Vagina (tissue), 2 donors: ENCODE measurements at places on chromosomes 4 and X.

DNA sequence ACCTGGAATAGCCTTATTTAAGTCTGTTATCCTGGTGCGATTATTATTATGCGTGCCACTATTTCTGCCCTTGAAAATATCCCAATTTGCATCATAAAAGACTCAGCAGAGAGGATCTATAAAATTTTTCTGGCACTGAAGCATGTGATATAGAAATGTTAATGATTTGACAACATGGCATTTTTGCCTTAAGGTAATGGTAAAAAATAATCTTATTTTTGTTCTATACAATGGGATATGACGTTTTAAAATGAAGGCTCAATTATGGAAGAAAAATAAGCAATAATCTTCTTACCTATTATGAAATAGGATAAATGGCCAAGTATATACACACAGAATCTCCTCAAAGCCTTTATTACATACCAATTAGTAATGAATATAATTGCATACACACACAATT is 113.5 kb downstream of the PDGFC start:
- no peak for DNase-seq

DNA sequence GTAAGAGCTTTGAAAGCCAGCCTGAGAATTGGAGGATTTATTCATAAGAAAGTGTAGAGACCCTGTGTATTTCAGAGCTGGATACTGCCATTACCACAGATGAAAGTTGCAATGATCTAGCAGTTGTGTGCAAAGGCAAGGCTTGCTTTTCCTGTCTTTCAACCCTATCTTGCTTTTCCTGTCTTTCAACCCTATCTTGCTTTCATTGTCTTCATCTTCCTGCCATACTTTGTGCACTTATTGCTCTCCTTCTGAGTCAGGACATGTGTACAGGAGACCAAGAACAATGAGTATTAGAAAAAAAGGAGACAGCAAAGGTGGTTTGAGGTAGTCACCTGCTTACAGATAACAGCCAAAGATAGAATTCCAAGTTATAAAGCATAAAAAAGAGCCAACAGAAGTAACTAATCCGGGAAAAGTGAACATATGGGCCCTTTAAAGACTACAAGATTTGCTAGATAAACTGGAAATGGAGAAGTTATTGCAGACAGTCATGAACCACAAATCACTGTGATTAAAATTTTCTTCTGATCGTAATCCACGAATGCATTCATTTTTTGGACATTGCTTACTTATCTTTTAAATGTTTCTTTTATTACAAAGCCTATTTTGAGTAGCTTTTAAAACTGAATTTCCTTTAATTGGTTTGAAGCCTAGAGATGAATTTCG is 17.2 kb downstream of the C1QTNF7 start:
- DNase-seq, result no peak

- no peak for DNase-seq
These were observed 9.5 kb downstream of the CLCN4 start for GRCh38 chrX:10166248-10166716.

GRCh38 chr4:38243388-38244053 is 283.3 kb downstream of the PTTG2 start:
- no peak for DNase-seq

- DNase-seq, result no peak
These were observed 15.7 kb downstream of the PGAM4 start for GRCh38 chrX:77953708-77954107.

DNA sequence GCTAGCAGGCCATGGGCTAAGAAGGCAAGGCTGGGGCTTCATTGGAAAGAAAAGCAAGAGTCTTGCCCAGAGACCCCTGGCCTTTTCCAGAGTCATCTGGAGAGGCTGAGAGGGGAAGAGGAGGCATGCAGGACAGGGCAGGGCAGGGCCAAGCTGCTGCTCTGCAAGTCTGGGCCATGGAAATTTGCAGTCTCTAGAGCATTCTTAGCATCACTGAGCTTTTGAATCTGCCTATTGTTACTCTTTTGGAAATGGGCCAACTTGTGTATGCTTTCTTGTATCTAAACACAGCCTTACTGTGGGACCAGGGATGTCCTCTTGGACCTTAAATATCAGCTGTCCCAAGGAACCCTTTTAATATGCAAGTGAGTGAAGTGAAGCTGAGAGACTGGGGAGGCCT is 560.5 kb downstream of the MID1IP1 start:
- no peak for DNase-seq

DNA sequence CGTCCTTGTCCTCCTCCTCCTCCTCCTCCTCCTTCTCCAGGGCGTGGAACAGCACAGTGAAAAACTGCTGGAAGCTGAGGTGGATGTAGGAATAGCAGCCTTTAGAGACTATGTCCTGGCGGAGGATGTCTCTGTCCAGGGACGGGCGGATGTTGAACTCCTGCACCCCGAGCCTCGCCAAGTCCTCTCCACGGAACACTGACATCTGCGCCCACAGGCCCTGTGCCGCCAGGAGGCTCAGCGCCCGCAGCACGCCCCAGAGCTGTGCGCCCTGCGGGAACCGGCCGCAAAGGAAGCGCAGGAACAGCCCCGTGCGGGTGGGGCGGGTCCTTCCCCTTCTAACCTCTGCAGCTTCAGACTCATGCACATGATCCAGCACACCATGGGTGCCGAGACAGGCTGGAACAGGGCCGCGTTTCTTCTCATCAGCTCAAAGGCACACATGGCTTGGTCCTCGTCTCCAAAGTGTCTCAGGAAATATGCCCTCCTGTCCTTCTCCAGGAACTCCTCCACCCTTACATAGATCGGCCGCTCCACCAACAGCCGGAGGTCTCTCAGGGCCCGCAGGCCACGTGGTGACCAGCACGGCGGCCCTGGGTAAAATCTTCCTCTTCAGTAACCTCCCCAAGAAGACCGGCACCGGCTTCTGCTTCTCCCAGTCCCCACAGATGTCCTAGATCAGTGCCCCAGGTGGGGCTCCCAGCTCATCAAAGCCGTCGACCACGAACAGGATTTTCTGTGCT is 1.2 kb downstream of the NLRP2B start:
- DNase-seq, result no peak

DNA sequence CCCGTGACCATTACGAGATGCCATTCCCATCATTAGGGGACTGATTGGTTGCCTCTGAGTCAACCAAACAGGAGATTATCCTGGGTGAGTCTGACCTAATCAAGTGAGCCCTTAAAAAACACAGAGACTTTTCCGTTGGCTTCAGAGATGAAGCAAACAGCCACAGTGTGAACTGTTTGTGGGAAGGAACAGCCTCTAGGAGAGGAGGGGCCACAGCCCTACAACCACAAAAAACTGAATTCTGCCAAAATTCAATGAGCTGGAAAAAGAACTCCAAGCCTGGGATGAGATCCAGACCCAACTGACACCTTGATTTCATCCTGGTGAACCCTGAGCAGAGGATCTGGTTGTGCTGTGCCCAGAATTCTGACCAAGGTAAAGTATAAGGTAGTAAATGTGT is 31.3 kb upstream of the TBL1X start:
- no peak for DNase-seq

- DNase-seq, result no peak
These were observed 23.6 kb downstream of the CA5B start for GRCh38 chrX:15761564-15762191.

DNA sequence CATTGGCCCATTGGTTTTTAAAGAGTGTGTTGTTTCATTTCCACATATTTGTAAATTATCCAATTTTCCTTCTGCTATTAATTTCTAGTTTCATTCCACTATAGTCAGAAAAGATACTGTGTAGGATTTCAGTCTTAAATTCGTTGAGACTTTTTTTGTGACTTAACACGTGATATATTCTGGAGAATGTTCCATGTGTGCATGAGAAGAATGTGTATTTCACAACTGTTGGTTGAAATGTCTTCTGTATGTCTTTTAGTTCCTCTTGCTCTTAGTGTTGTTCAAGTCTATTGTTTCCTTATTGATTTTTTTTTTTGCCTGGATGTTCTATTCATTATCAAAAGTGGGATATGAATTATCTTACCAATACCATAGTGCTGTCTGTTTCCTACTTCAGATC is 606.9 kb downstream of the RPA4 start:
- no peak for DNase-seq

GRCh38 chr4:10353110-10353509 is 104.1 kb downstream of the ZNF518B start:
- DNase-seq, result no peak

GRCh38 chr4:115323106-115323707 is 209.8 kb upstream of the NDST4 start:
- no peak for DNase-seq

GRCh38 chr4:177895136-177895535 is 452.9 kb upstream of the AGA start:
- DNase-seq, result no peak

DNA sequence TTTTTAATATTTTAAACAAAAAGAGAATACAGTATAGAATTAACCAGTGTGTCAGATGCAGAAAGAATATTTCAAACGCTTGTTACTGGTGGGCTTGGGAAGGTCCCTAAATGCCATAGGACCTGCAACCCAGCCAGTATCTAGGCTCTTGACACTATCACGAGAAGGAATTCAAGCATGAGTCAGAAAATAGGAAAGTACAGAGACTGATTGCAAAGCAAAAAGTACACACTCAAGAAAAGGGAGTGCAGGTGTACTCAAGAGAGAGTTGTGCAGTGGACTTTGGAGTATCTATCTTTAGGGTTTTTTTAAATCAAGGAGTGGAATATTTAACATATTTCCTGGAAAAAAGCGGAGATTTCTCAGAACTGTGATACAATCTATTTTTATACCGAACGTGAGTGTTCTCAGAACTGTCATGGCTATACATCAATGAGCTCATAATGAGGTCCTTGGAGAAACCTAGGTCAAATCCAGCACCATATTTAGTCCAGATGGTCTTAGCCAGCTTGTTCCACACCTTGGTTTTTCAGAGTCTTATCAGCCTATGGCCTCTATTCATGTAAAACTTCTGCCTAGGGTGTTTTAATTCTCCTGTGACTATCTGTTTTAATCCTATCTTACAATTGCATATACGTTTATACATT is 291.8 kb upstream of the FAT4 start:
- DNase-seq, result no peak

GRCh38 chrX:119009071-119009470 is 34.7 kb downstream of the LONRF3 start:
- DNase-seq, result no peak

GRCh38 chrX:112521676-112522075 is 158.1 kb downstream of the LHFPL1 start:
- no peak for DNase-seq

- no peak for DNase-seq
These were observed 83.9 kb downstream of the VEGFC start for GRCh38 chr4:176708771-176709311.

DNA sequence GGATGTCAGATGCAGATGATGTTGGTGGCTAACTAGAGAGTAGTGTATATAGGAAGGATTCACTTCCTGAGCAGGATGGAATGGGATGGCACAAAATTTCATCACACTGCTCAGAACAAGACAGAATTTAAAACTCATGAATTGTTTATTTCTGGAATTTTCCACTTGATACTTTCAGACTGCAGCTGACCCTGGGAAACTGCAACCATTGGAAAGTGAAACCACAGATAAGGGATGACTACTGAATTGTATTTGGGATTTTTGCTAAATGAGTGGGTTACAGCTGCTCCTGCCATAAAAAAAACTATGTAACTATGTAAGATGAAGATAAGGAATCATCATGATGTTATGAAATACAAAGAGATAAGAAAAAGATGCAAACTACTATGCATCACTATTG is 51.4 kb downstream of the NPY5R start:
- no peak for DNase-seq

GRCh38 chr4:73646117-73646516 is 25.9 kb upstream of the RASSF6 start:
- DNase-seq, result no peak

- no peak for DNase-seq
These were observed 1910.4 kb downstream of the C4orf33 start for GRCh38 chr4:131006388-131006787.

GRCh38 chr4:61068745-61069144 is 131.4 kb upstream of the ADGRL3 start:
- DNase-seq, result no peak

- no peak for DNase-seq
These were observed 2162.1 kb upstream of the TENM3 start for GRCh38 chr4:180081072-180081471.

- no peak for DNase-seq
These were observed 29.4 kb downstream of the IRF2 start for GRCh38 chr4:184444953-184445309.

- DNase-seq, result no peak
These were observed 40.0 kb upstream of the TEX13A start for GRCh38 chrX:105260291-105261043.

DNA sequence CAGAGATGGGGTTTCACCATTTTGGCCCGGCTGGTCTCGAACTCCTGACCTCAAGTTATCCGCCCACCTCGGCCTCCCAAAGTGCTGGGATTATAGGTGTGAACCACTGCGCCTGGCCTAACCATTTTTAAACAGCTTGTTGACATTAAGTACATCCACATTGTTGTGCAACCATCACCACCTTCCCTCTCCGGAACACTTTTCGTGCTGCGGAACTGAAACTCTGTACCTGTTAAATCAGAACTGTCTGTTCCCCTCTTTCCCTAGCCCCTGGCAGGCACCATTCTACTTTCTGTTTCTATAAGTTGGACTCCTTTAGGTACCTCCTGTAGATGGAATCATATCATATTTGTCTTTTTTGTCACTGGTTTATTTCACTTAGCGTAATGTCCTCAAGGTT is 9.5 kb downstream of the FHDC1 start:
- peak; percentile 49 for DNase-seq

GRCh38 chr4:142519342-142519741 is 326.8 kb downstream of the INPP4B start:
- no peak for DNase-seq

DNA sequence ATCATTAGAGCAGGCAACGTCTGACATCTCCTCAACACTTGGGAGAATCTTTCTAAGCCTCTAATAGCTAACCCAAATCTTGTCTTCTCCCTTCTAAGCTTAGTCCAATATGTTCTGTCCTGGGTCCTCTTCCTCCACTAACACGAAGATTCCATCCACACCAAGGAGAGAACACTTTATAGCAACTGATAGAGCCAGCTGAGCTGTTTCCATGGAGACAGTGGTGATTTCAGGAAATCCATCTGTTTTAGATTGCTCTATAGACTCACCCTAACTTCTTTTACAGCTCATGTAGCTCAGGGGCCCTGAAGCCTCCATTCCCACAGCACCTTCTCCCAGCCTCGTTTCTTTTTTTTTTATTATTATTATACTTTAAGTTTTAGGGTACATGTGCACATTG is 37.4 kb downstream of the SCD5 start:
- DNase-seq, result no peak

DNA sequence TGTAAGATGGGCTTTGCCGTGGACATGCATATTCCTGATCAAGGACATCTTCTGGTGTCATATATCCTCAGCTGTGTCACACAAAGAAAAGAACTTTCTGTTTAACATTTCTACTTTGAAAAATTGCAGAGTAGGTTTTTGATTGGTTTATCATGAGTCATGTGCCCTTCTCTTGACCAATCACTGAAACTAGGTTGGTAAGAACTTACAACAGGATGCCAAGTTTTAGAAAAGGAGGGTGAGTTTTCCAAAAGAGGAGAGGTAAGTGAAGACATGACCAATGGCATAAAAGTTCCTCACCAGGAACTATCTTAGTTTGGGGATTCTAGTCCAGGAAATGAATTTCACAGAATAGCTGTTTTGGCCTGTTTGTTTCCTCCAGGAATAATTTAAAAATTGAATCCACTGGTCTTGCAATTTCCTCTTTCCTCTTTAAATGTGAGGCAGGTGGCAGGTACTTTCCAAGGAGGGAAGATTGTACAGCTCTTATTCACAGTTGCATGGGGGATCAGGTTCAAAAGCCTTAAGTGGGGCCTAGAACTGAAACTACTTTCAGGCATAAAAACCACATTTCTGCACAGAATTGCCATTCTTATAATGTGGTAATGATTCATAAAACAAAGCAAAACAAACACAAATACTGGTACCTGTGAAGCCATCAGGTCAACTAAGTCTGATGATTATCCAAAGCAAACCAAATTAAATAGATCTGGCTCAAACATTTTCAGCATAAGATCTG is 1114.5 kb upstream of the LCORL start:
- no peak for DNase-seq
